ENCODE measurements at places on chromosomes 2 and 18.

DNA sequence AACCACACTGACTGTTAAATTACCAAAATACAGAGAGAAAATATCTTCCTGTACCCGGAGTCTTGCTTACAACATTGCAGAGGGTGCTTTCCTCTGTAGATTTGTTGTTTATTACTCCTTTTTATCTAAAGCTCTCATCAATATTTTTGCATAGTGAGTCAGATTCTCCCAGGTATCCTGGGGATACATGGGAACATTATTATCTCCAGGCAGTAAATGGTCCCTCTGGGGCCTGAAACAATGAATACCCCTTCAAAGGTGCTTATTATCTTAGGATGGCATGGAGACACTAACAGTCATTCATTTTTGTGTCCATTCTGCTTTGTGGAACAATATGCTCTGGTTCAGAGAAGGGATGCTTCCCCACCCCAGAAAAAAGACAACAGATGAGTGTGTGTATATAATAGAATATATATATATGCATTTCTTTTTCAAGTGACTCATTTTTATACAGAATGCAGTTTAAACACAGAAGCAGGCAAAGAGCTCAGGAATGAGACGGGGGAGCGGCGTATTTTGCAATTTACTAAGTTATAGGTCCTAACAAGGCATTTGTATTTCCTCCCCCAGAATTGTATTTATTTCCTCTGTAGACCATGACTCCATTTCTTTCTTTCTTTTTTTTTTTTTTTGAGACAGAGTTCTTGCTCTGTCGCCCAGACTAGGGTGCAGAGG, 424.8 kb upstream of the ZEB2 start:
- no peak for DNase-seq

GRCh38 chr2:219037783-219038499, 3.4 kb downstream of the CFAP65 start:
- no peak for DNase-seq

DNA sequence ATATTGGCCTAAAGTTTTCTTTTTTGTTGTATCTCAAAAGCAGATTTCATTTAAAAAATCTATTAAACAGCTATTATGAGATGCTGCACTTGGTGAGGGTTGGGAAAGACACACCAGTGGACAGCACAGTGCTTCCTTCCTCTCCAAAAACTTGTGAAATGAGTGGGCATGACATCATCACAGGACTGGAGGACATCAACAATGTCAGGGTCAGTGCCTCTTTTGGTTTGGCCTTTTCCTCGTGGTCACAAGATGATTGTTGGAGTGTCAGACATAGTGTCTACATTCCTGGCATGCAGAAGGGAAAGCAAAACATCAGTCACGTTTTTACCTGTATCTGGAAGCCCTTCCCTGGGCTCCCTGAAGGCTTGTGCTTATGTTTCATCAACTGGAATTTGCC, 49.6 kb downstream of the IL1R2 start:
- DNase-seq, result no peak

GRCh38 chr2:140249821-140250220, 1469.6 kb upstream of the NXPH2 start:
- DNase-seq, result no peak

DNA sequence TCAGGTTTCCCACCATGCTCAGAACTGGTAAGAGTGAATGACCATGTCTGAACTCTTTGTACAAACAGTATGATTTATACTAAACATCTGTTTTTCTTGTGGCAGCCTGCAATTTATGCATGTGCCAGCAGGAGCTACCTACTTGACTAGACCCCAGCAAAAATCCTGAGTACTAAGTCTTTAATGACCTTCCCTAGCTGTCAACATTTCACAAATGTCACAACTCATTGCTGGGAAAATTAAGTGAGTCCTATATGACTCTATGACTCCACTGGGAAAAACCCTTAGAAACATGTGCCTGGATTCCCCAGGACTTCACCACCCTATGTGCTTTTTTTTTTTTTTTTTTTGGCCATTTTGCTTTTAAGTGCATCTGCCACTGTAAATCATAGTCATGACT, 1225.8 kb downstream of the SUCLG1 start:
- no peak for DNase-seq

DNA sequence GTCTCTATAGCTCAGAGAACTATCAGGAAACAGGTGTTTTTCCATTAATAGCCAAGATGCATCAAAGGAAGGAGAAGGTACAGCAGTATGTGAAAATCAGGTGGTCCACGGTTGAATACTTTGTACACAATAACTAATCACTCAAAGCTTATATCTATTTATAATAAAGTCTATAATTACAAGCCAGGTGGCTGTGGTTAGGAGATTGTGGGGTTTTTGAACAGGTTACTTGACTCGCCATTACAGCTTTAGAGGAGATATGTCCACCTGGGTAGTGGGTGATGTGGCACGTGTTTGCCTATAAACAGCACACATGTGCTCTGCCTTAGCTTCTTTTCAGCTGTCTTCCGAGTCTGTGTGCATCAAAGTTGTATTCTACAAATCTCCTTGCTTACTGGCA, 892.2 kb upstream of the ZEB2 start:
- DNase-seq, result no peak

GRCh38 chr2:201116115-201116958, at the start of gene CFLAR:
Gene CFLAR, plus strand, starts transcription at chr2:201116164. Its CDS starts 13,702 bp downstream, at chr2:201129866.
- peak; percentile 50 for DNase-seq

DNA sequence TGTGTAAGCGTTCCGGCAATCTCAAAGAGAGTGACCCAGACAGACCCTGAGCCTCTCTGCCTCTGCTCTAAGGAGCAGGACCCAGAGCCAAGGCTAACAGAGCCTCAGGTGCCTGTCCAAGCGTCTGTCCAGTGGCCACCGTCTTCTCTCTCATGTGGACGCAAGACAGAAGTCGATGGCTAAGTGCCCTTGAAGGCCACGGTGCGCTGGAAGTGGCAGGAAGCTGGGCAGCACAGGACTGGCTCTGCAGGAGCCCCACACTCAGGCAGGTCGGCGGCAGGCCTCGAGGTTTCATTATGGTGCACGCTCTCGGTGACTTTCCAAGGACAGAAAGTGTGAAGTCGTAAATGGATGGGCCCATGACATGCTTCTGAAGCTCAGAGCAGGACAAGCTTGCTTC, 49.1 kb downstream of the HDAC4 start:
- DNase-seq, result no peak

DNA sequence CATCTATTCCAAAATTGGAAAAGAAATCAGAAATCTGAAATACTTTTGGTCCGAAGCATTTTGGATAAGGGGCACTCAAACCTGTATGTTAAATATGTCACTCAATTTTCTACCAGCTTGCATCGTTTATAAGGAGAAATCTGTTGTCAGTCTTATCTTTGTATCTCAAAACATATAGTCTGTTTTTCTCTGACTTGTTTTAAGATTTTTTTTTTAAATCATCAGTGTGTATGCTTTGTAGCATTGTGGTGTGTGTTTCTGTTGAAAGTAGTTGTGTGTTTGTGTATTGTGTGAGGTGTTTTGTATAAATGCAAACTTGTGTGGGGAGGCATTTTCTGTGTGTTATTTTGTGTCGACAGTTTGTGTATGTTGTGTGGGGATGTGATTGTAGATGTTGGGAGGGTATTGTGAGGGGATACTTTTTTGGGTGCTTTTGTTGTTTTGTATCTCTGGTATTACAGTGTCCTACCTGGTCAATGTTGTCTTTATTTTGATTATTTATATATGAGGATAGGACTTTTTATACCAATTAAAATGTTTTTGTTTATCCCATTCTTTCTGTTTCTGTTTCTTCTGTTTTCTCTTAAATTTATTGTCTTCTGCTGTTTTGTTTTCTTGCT, 30.9 kb downstream of the SMCHD1 start:
- no peak for DNase-seq

DNA sequence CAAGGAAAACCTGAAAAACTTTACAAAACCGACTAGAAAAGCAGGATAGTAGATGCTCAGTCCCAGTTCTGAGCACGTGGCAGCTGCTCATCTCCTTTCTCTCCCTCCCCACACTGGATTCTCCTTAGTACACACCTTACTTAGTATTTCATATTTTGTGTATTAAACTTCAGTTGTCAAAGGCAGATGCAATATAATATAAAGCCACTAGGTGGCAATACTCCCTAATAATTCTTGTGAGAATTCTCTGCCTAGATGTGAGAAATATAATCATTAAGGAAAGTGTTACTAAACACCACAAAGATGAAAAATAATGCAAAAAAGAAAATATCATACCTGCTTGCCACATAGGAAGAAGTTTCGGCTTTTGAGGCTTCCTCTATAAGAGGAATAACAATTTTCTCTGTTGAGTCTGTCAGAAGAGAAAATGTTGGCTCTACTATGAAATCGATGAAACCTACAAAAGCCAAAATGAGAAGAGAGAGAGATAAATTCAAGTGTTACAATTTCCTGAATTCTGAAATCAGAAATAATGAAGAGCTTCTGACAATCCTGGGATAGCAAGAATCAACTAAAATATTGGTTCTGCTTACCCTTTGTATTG, 200.6 kb downstream of the PPP1R1C start:
- no peak for DNase-seq

- DNase-seq, result no peak
These were observed 266.1 kb upstream of the RAB6C start for GRCh38 chr2:129713337-129713736.

DNA sequence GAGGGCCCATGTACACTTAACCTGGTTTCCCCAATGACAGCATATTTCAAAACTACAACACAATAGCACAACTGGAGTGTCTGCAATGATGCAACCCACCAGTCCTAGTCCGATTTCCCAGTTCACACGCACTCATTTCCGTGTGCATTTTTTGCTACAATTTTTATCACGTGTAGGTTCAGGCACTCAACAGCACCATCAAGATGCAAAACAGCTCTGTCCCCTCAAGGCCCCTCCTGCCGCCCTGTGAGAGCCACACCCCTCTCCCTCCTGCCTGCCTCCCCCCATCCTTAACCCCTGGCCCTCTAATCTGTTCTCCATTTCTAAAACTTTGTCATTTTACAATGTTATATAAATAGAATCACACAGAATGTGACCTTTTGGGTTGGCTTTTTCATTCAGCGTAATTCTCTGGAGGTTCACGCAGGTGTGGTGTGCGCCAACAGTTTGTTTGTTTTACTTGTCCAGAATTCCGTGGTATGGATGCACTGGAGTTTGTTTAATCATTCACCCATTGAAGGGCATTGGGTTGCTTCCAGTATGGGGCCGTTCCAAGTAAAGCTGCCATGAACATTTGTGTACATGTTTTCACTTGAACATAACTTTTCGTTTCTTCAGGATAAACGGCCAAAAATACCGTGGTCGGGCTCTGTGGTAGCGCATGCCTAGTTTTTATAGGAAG, 8.4 kb downstream of the KCNIP3 start:
- no peak for DNase-seq

DNA sequence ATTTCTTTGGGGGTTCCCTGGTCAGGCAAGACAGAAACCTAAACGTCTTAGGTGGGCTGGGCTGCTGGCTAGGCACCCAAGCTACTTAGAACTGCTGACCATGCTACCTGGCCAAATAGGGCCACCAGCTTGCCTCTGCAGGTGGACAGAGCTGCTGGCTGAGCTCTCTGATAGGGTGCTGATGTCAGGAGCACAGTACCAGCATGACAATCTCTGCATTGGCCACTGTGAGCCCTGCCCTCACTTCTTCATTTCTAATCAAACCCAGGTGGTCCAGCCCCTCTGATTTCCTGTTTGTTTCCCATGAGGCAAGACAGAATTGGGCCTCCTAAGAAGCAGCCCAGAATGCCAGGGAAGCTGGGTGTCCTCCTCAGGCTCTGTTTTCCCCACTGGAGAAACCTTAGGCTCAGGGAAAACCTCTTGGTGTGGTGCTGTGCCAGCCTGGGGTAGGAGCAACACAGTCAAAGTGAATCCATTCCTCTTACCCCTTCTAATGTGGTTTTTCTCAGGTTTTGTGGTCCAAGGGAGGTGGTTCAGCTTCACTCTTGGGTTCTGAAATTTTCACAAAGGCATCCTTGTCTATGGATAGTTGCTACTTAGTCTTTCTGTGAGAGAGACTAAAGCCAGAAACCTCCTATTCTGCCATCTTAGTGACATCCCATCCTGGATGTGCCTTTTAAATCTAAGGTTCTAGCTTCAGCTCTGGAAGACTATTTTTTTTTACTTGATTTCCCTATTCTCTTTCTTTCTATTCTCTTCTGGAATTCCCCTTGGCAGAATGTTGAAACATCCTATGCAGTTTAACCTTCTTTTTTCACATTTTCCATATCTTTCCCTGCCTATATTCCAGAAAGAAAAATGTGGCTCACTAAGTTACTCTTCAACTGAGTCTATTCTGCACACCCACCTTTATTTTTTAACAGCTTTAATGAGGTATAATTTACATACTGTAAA, 15.2 kb downstream of the SP100 start:
- DNase-seq, result no peak

- DNase-seq, result peak; percentile 44
These were observed 30.6 kb upstream of the PPP3R1 start for GRCh38 chr2:68282811-68283418.

DNA sequence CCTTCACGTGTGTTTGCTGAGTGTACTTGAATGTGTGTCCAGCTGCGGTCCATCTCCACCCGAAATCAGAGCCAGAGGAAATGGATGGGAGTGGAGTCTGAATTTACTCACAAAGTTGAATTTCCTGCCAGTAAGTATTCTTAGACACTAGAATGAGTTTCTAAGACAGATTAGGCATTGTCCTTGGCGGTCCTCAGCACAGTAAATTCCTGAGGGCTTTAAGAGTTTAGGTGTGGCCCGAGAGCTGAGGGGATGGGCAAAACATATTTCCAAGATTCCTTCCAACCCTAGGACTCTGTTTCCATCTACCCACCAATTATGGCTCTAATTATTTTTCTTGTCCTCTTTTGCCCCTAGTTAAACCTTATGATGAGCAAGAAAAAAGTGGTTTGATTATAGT, 90.3 kb upstream of the PHLPP1 start:
- DNase-seq, result no peak

- no peak for DNase-seq
These were observed 191.3 kb downstream of the MYO1B start for GRCh38 chr2:191436368-191437055.
